Effector CD8-positive, alpha-beta T cell (primary cell): ENCODE measurements at places on chromosomes 16 and 17.

DNA sequence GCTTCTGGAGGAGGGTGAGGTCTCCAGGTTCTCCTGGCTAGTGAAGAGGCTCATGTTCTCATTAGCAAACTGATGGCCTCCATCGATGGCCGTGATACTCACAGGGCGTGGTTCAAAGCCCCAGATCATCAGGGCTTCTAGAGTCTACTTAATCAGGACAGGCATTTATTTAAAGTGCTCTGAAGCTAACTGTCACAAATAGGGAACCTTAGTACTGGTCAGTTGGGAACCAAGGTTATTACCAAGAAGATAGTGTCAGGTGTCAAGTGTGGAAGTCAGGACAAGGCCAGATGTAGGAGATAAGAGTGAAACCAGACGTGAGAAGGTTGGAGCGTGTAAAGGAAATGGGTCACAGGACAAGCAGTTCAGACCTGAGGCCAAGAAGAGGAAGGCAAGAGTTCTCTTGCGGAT is 56.9 kb downstream of the PIGL start:
- DNase-seq = no peak

- DNase-seq = no peak
Measured at GRCh38 chr17:19716108-19717030, at the start of gene SLC47A2. SLC47A2 (minus strand) TSS chr17:19716584; CDS start chr17:19716555, 29 bp downstream.

DNA sequence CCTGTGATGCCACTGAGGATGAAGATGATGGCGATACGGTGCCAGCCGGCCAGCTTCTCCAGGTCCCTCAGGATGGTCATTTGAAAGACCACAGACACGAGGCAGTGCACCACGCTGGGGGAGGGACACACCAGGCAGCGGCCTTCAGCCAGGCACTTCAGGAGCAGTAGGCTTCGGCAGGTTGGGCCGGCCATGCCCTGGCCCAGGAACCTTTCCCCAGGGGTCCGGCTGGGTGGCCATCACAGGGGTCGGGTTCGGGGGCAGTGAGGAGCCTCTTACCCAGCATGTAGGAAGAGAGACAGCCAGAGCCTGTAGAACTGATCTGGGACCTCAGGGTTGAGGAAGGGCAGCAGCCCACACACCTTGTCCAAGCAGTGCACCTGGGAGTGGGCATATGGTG is 5.3 kb downstream of the AANAT start:
- DNase-seq = no peak

DNA sequence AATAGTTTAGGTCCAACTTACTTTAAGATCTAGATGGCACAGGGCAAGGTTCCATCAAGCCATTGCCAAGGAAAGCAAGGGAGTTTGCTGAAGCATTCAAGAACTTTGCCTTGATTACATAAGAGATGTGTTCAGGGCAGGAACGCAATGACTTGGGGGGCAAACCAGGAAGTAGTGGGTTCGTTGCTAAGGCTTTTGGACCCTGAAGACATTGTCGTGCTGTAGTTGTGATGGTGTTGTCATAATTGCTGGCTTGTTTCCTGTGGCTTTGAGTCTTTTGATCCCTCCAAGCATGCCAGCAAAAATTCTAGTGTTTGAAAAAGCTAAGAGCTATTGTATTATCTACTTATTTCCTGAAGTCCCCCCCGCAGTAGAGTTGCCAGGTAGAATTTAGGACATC is 70.7 kb upstream of the HNF1B start:
- DNase-seq = no peak

GRCh38 chr16:68232335-68232734 is 3.6 kb downstream of the ESRP2 start:
- no peak for DNase-seq

DNA sequence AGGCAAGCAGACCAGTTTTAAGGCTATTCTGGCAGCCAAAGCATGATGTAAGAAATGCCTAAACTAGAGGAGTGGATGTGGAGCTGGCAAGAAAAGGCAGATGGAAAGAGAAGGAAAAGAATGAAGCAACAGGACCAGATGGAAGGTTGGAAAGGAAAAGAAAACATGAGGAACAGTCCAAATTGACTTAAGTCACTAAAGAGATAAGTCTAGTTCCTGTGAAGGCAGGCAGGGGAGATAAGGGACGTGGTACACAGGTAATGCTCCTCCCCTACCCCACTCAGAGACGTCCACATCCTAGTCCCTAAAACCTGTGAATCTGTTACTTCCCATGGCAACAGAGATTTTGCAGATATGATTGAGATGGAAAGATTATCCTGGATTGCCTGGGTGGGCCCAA is 43.5 kb downstream of the TEX2 start:
- no peak for DNase-seq

GRCh38 chr17:73767696-73768095 is 123.5 kb upstream of the SDK2 start:
- DNase-seq = no peak

DNA sequence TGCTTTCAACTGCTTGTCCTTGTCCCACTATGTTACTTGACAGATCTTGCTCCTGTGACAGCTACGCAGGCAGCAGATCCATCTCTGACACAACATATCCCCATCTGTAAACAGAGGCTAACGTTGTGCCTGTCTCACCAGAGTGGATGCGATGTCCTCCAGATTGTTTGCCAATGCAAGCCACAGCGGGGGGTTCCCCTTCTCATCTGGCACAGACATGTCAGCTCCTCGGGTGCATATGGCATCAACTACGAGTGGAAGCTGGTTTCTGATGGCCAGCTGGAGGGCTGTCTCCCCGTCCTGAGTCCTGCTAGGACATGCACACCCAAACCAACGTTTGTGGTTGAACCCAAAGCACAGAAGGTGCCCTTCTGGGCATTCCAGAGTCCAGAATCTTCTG is 39.0 kb downstream of the CYB5D2 start:
- no peak for DNase-seq

DNA sequence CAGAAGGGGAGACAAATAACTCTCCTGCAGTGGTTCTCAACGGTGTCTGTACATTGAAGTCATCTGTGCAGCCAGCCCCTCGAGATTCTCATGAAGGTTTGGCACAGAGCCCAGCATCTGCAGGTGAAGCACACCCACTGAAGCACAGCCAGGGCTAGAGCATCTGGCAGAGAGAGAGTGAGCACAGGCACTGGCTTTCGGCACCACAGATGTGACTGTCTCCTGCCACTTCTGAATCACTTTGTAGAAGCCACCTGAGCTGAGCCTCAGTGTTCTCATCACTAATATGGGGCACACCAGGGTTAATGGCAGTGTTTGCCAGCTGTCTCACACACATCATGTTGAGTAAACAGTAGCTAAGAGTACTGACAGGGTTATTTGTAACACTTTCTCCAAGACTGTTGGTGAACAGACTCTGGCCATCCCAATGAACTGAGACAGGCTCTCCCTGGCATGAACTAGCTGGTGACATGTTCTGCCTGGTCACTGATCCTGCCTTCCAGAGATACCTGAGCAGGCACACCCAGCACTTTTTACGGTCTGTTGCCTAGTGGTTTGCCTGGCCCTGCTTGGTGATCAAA is 10.9 kb downstream of the HSPB9 start:
- DNase-seq = peak; percentile 20

DNA sequence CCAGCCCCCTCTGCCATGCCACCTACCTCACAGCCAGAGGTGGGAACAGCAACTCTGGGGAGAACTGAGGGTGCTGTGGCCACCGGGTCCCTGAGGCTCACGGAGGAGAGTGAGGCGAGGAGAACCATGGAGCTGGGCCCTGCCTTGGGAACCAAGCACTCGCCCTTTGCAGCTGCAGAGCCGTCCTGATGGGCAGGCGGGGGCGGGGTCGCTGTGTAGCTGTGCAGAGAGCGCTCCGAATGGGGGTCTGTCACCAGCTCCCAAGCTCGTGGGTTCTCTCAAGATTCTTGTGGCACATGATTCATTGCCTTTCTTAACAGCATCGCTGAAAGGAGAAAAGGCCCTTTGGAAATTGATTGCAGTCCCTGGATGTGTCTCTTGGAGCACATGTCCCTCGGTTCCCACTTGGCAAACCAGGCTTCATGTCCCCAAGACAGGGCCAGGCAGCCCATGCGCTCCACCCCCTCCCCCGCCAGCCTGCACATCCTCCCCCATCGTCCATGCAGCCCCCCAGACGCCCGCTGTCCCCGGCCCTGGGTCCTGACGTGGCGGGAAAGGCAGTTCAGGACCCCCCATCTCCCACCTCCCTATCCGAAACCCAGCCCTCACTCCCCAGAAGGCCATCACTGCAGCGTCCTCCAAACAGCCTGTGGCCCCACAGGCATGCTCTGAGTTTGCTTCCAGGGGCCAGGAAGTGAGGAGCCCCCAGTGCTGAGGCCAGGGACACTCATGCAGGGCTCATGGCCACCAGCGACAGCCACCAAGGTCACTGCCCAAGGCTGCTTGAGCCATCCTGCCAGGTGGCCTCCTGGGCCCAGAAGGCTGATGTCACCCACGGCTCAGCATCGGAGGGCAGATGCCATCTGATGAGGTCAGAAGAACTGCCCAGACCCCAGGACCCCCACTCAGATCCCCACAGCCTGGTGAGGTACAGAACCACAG is 20.6 kb upstream of the CHMP6 start:
- no peak for DNase-seq

DNA sequence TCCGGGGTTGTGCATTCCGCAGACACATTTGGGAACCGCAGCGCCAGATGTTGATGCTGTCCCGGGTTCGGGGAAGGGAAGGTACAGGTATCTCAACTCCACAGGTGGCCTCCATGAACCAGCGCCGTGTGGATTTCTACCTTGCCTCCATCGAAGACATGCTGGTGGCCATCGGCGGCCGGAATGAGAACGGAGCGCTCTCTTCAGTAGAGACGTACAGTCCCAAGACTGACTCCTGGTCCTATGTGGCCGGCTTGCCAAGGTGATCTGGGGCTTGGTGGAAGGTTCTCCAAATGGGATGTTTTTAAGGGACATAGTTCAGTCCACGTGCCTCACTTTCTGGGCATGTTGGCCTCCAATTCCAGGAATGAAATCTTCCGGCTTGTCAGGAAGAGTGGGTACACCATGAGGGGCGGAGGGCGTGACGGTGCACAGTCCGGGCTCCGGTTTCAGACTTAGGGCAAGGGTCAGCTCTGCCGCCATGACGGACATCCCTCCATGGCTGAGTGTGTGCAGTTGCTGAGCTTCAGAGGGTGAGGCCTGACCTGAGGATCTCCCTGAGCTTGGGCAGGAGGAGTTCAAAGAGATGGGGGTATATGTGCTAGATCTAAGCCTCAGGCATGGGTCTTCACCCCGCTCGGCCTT is 11.5 kb downstream of the KLHL36 start:
- no peak for DNase-seq

GRCh38 chr16:1909561-1910231 is 8.5 kb downstream of the HS3ST6 start:
- no peak for DNase-seq

- no peak for DNase-seq
Measured at GRCh38 chr17:38947189-38947588, 20.0 kb downstream of the FBXO47 start.

GRCh38 chr16:55809386-55809785 is 23.5 kb downstream of the CES1 start:
- no peak for DNase-seq

- no peak for DNase-seq
Measured at GRCh38 chr16:69260506-69260905, 50.6 kb upstream of the VPS4A start.

- no peak for DNase-seq
Measured at GRCh38 chr17:17922070-17922614, 50.1 kb downstream of the TOM1L2 start.

DNA sequence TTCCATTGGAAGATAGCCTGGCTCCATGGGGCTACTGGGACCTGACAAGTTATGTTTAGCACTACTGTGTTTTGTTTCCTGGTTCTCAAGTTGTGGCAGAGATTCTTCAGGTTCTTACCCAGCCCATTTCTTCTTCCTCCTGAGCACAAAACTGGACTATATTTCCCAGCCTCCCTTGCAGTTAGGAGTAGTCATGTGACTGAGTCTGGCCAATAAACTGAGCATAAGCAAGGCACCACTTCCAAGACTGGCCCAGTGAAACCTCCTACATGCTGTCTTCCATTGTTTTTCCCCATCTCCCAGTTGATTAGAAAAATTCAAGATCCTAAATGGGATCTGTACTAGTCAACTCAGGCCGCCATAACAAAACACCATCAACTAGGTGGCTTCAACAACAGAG is 28.2 kb upstream of the RBBP6 start:
- no peak for DNase-seq

DNA sequence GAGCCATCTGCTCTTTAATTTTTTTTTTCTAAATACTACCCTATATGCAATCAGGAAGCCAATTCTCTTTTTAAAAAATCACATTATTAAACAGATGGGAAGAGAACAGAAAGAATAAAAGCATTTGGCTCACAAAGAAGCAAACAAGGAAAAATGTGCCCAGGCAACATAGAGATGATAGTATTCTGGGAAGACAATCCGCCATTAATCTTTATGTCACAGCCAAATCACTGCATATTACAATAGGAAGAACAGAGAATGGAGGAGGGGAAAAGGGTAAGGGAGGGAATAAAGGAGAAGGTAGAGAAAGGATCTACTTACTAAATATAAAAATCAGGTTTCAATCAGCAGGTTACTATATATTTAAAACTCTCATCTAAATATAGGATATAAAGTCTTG is 34.3 kb downstream of the STAT5B start:
- DNase-seq = no peak

- DNase-seq = no peak
Measured at GRCh38 chr17:9217151-9218056, 196.1 kb downstream of the NTN1 start.

DNA sequence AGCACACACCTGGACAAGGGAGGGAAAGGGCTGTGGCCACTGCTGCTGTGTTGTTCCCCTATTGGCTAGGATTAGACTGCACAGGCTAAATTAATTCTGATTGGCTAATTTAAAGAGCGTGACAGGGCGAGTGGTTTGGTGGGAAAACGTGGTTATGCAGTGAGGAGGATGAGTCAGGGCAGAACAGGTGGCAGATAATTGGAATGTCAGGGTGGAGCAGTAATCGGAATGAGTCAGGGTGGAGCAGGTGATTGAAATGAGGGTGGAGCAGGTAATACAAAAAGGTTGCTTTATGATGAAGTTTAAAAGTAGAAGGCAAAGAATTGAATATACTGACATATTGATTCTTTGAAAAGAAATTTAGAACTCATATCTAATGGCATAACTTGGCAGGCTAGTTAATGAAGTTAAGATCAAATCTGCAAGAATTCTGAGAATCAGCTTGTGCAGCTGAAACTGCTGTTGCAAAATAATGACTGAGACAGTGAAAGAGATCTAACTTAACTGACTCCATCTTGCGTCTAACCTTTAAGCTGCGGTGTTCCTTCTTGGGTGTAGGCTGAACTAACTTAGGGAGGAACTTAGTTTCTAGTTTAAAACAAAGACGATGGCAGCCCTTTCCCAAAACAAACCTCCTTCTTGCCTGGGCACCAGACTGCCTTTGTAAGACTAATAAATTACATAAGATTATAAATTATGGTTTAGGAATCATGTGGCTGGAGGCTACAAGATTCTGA is 174.3 kb downstream of the UTP18 start:
- DNase-seq = no peak
